GM23338 (cell line): ENCODE measurements at places on chromosomes 7 and 10.
A peak's percentile ranks its signal among the peaks of the same experiment; 100 is the strongest.

GRCh38 chr7:57363321-57363720, 86.7 kb upstream of the ZNF716 start:
- DNase-seq, result no peak
- no peaks in the 10 kb centered on the region for H3K27me3 ChIP-seq
- no peaks in the 10 kb centered on the region for H3K4me1 ChIP-seq
- H3K36me3 ChIP-seq, result 0 out of 2 replicates have a peak, but pooled peaks cover 3% of the 10 kb centered on the region
- H3K27ac ChIP-seq, result no peak overlapping the region

GRCh38 chr7:53984776-53985175, 557.4 kb upstream of the VSTM2A start:
- no peaks in the 10 kb centered on the region for H3K27me3 ChIP-seq
- no peak overlapping the region for H3K4me3 ChIP-seq
- H3K36me3 ChIP-seq, result no peaks in the 10 kb centered on the region; the same call in 1 of the 2 replicates
- no peak for DNase-seq
- H3K4me1 ChIP-seq, result no peaks in the 10 kb centered on the region

- H3K4me3 ChIP-seq, result no peak overlapping the region
- no peaks in the 10 kb centered on the region for H3K4me1 ChIP-seq
- no peak overlapping the region for H3K27ac ChIP-seq
- H3K36me3 ChIP-seq, result no peaks in the 10 kb centered on the region
- DNase-seq, result peak; percentile 33
These were observed 27.8 kb downstream of the RNLS start for GRCh38 chr10:88555190-88555908.

DNA sequence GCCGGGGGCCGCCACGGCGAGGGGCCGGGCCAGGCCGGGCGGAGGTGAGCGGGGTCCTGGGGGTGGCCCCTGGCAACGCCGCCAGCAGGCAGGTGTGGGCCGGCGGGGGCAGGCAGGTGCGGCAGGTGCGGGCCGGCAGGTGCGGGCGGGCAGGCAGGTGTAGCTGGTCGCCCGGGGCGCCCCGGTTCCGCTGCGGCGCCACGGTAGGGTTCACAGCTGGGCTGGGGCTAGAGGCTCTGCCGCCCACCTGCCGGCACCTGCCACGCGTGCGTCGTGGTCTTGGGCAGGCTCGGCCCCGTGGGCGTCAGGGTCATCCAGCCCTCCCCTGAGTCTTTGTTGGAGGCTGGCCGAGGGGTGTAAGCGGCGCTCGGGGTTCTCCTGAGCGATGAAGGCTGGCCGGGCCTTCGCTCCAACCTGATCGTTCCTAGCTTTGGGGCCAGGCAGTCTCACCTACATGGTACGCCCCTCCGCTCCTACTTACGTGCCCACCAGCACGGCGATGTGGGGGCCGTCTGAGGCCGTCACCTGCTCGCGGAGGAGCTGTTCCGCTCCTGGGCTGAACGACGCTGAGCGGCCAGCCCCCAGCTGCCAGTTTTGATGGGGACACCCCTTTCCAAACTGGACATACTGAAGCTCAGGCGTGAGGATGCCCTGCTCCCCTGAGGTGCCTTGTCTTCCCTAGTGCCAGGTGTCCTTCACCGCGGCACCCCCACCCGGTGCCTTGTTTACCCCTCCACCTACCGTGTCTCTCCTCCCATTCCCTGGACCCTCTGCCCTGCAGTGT, 493 bp downstream of the ZMIZ2 start:
- no peaks in the 10 kb centered on the region for H3K27me3 ChIP-seq
- H3K4me1 ChIP-seq, result peaks cover 11% of the 10 kb centered on the region
- peak overlapping the region; percentile 92 for H3K4me3 ChIP-seq
- peak; percentile 36 for DNase-seq
- H3K27ac ChIP-seq, result no peak overlapping the region

GRCh38 chr7:128939861-128940410, 2.2 kb downstream of the IRF5 start:
- no peak overlapping the region for H3K27ac ChIP-seq
- DNase-seq, result no peak
- H3K36me3 ChIP-seq, result no peaks in the 10 kb centered on the region
- no peaks in the 10 kb centered on the region for H3K4me1 ChIP-seq
- H3K4me3 ChIP-seq, result no peak overlapping the region

DNA sequence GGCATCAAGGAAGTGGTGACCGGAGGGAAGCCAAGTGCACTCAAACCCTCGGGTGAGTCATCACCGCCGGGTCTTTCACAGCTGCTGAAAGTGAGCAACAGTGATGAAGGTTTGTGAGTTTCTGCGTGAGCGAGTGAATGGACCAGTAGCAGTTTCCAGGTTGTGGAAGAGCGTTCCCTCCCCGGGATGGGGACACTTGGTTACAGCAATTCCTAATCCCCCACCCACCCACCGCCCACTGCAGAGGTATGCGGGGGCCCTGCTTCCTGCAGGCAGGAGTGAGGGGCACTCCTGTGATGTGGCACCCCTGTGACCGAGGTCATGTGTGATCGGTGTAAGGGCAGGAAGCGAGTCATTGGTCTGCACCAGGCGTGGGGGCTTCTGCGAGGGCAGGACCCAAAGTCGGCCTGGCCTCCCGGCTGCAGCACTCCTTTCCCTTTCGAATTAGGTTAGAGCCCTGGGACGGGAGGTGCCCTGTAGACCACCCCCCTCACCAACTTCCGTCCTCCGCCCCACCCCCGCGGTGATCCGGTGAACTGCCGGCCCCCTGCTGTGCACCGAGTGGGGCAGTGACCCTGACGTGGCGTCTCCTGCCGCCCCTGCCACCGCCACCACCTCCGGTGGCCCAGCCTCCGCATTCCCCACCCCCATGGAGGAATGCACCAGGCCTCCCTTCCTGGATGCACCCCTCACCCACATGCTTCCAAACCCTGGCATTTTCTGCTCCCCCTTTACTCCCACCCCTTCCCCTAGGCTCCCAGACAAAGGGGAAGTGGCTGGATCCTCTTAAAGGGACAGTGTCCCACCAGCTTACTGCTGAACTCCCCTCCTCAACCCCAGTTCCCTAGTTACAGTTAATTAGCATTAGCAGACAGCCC, 10.9 kb downstream of the LIMK1 start:
- DNase-seq, result peak; percentile 95
- peaks cover 18% of the 10 kb centered on the region for H3K36me3 ChIP-seq
- H3K4me3 ChIP-seq, result peak overlapping the region; percentile 50
